ENCODE measurements at places on chromosomes 4 and X. TPM values are rescaled to one million over a fixed set of nuclear protein-coding genes. Genes with fewer than 3 reads are reported as not detected.

DNA sequence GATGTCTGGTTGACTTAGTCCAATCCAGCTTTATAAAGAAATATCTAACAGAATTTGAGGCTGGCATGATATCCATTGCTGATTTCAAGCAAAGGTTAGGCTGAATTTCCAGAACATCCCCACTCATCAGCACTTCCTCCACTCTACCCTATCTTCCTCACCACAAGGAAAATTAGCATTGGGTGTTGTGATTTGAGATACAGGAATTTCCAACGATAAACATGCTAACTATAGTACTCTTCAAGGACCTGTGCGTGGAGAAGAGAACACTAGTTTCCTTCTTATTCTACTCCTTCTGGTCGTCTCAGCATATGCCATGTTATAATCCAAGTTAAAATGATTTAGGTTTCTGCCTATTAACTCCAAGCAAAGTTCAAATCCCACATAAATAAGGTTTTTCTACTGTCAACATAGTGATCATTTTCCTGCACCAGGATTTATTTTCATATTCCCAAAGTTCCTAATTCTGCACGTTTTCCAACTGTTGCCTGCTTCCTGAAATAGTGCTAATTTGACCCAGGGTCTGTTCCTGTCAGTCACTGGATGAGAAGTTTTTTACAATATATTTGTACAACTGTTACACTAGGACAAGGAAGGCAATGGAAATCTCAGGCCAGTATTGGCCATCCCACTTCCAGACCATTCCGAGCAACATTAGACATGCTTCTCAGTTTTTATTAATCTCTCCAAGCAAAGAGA lies 177.6 kb upstream of the EDNRA start:
- DNase-seq = no peak

The STOX2 gene
- 42.3 TPM for total RNA-seq

DNA sequence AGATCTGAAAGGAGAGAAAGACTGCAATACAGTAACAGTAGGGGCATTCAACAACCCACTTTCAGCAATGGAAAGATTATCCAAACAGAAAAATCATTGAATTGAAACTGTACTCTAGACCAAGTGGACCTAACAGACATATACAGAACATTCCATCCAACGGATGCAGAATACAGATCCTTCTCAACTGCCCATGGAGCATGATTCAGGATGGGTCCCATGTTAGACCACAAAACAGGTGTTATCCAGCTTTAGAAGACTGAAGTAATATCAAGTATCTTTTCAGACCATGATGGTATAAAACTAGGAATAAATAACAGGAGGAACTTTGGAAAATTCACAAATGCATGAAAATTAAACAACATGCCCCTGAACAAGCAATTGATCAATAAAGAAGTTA lies 567.2 kb upstream of the MAGEB2 start:
- no peak for DNase-seq

DNA sequence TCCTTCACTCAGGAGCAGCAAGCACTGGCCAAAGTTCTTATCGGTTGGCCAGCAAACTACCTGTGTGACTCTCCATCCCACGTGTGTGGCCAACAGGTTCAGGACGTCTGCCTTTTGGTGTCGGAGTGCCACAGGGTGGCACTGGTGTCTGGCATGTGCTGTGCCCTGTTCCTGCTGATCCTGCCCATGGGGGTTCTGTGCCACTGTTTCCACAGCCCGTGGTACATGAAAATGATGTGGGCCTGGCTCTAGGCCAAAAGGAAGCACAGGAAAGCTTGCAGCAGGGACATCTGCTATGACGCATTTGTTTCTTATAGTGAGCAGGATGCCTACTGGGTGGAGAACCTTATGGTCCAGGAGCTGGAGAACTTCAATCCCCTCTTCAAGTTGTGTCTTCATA lies 4.6 kb upstream of the TLR2 start:
- DNase-seq = no peak

DNA sequence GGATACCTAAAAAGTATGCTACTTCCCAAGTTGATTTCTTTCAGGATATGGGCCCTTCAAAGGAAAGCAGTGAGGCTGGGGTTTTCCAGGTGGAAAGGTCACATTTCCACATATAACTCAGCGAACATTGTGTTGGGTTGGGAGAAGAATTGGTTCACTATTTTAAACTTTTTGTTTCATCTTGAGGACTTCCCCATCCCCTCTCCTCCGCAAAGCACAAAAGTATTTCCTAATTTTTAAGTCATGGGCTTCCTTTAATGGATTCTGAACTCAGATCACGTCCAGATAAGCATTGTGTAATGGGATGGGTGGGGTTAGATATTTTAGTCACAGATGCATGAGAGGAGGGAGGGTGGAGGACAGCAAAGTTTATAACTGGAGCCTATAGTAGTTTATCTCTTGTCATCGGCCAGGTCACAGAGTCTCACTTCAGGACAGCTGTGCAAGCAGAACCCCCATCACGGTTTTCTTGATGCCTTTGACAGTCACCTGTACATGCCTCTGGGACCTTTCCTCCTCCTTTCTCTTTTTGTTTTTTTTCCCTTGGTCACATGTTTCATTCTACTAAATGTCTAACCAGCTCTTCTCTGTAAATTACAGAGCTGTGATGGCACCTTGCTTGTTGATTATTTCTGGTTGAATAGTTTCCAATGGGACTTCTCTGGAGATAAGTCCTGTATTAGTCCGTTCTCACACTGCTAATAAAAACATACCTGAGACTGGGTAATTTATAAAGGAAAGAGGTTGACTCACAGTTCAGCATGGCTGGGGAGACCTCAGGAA lies 115.4 kb downstream of the PTTG2 start:
- no peak for DNase-seq

The HEPH gene
- total RNA-seq = 5.1 TPM

The CTAG1B gene
- total RNA-seq = not detected

The SHISA3 gene
- total RNA-seq = 0.16 TPM

Data from occipital lobe (tissue), 3 donors.